Stimulated activated CD8-positive, alpha-beta memory T cell treated with anti-CD3 and anti-CD28 coated beads, Interleukin-7, amount 100 ng/mL, for 1 hour (primary cell): ENCODE measurements at places on chromosomes 16 and 17.

DNA sequence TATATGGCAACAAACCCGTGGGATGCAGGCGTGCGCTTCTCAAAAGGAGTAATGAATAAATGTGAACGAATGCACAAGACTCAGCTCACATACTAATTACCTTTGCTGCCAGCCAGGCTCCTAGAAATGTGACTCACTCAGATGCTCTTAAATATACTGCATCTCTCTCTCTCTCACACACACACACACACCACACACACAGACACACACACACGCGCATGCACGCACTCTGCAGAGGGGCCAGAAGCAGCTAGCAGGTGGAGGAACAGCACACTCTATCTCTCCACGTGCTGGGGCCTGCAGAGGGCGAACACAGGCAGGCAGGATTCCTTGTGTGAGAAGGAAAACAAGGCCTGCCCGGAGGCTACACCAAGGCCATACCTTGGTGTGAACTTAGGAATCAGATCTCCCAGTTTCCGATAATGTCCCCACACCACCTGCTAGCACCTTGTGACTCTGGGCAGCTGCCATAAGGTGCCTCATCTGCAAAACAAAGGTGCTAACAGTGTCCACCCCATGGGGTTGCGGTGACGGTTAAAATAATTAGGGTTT lies 5.3 kb downstream of the GPRC5B start:
- DNase-seq, result no peak

GRCh38 chr17:55273579-55274354 lies 9.0 kb downstream of the HLF start:
- DNase-seq, result no peak

DNA sequence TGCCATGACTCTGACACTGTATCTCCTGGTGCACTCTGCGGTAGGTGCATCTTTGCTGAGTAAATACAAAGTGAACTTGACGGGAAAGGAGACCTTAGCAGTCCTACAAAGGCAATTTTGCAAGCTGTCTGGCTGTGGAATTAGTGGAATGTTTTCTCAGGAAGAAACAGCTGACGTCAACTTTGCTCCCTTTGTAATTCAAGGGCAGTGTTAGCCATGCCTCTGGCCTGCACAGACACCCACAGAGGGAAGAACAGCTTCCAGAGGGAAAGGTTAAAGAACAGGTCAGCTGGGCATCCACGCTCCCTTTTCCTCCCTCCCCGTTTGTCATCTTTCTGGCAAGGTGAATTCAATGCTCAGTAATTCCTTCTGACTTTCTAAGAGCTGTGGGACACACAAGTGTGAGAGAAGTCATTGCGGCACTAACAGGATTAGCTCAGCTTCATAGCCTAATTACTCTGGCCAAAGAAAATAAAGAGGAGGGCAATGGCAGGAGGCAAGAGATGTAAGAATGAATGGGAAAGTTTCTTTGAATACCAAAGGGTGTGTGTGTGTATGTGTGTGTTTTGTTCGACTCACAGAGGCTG lies 476.9 kb upstream of the GOT2 start:
- DNase-seq, result no peak

DNA sequence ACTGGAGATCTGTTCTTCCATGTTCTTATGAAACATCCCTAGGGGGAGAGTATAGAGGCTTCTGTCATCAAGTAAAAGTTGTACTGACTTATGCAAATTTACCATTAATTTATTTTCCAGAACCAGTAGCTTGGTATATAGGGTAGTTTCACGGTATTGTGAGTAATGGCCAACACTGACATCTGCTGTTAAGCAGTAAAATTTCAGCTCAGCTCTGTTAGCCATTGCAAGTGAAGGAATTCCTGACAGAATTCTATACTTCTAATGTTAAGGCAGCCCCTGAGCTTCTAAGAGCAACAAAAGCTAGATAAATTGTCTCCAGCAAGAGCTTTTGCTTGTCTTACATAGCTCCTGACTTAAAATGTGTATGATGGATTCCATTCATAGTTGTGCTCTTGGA lies 613.5 kb upstream of the C16orf82 start:
- DNase-seq, result no peak

GRCh38 chr17:45368651-45369050 lies 51.8 kb upstream of the MAP3K14 start:
- DNase-seq, result no peak

- DNase-seq, result no peak
These were observed 1.2 kb downstream of the CACNA1G start for GRCh38 chr17:50561746-50562141.

GRCh38 chr17:5813357-5813756 lies 229.0 kb upstream of the NLRP1 start:
- DNase-seq, result no peak

DNA sequence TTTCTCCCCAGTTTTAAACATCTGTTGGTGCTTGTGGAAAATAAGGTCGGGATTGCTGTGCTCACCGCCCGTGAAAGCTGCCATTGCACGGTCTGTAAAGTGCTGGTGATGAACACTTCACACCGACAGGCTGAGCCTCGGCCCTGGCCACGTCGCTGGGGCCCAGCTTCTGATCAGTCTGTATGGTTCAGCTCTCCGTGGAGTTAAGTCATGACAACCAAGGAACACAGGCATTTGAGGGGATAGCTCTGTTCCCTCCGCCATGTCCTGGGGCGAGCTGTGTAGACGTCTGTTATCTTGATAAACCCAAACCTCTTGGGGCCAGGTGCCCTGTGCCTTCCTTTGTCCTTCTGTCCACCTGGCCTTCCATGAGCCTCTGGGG lies 110.6 kb downstream of the METRNL start:
- DNase-seq, result no peak

GRCh38 chr16:78122774-78123315 lies 23.4 kb downstream of the WWOX start:
- no peak for DNase-seq

GRCh38 chr17:73231395-73231794 lies 30.3 kb downstream of the CPSF4L start:
- DNase-seq, result no peak

DNA sequence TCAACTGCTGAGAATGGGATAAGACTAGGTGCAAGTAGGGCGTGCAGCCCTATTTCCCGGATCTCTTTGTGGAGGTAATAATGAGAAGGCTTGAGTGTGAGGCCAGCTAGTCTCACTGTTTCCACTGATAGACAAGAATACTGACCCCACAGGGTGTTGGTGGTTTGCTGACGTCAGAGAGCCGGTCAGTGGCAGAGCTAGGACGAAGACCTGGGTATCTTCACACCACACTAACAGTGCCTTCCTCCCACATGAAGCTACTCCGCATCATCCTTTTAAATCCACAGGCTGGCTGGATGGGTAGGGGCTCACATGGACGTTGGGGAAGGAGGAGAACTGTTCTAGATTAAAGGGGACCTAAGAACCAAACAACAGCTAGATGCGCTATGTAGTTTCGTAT lies 68.0 kb downstream of the ZFHX3 start:
- no peak for DNase-seq

GRCh38 chr17:48587276-48588073 lies 2.6 kb downstream of the HOXB3 start:
- no peak for DNase-seq

GRCh38 chr17:49969134-49969759 lies at the start of gene DLX4:
Gene DLX4, plus strand, starts transcription at chr17:49969190. Its CDS starts 279 bp downstream, at chr17:49969469.
- DNase-seq, result no peak

DNA sequence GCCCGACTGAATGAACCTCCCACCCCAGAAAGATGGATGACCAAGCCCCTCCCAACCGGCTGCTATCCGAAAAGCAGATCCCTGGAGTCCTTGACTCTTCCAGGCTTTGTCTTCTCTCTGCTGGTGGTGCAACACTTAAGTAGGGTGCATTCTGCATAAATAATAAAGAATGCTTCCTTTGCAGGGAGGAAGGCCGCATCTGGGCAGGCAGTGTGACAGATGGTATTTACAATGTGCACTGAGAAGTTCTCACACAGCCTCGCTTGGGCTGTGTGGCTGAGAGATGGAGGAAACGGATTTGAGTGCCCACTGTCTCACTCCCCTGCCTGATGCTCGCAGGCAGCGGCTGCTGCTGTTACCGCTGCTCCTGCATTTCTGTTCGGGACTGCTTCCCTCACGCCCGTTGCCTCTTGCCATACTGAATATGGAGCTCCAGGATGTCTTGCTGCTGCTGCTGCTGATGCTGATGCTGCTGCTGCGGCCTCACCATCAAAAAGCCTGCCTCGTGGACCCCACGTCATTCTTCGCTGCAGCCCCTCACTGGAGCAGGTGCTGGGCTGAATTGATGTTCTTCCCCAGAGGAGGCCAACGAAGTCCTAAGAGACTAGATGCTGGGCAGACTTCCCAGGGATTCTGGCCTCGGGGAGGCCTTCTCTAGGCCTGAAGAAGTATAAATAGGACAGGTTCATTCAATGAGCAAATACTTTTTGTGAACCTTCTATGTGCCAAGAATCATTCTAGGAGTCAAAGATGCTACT lies 7.1 kb upstream of the RHBDL3 start:
- no peak for DNase-seq

- DNase-seq, result no peak
These were observed 22.6 kb upstream of the WDR45B start for GRCh38 chr17:82670661-82671450.

GRCh38 chr16:13898233-13898632 lies 21.7 kb upstream of the ERCC4 start:
- DNase-seq, result no peak

- DNase-seq, result no peak
These were observed 27.8 kb upstream of the GOSR2 start for GRCh38 chr17:46895171-46895570.

DNA sequence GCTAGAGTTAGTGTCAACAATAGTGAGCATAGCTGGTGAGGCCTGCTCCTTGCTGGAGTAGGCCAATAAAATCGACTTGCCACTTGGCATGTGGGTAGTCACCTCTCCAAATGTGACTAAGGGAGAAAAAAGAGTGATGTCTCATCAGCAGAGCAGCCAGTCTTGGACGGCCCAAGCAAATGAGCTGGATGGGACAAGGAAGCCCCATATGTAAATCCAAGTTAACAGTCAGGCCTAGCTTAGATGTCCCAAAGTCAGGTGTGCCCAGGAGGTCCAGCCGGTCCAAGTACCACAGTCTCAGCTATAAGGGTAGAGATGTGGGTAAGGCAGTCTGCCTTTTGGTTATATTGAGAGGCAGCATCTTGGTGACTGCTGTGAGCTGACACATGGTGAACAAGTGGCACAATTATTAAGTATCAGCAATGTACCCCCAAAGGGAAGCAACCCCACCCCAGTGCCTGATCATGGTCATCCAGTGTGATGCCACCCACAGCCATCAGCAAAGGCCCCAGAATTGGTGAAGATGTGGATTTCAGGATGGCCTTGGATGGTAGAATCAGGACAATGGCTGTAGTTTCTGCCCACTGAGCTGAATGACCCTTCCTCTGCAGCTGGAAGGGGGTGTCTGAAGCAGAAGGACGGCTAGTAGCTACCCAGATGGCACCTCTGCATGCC lies 83.4 kb downstream of the TNFRSF13B start:
- no peak for DNase-seq

- DNase-seq, result no peak
These were observed at the start of gene ANKRD13B for GRCh38 chr17:29592850-29593551. Gene ANKRD13B, plus strand, starts transcription at chr17:29593132. Its CDS starts 490 bp downstream, at chr17:29593622.

GRCh38 chr16:50836121-50836621 lies 94.3 kb downstream of the CYLD start:
- DNase-seq, result no peak

- DNase-seq, result no peak
These were observed 2.0 kb upstream of the NDRG4 start for GRCh38 chr16:58497935-58498334.

DNA sequence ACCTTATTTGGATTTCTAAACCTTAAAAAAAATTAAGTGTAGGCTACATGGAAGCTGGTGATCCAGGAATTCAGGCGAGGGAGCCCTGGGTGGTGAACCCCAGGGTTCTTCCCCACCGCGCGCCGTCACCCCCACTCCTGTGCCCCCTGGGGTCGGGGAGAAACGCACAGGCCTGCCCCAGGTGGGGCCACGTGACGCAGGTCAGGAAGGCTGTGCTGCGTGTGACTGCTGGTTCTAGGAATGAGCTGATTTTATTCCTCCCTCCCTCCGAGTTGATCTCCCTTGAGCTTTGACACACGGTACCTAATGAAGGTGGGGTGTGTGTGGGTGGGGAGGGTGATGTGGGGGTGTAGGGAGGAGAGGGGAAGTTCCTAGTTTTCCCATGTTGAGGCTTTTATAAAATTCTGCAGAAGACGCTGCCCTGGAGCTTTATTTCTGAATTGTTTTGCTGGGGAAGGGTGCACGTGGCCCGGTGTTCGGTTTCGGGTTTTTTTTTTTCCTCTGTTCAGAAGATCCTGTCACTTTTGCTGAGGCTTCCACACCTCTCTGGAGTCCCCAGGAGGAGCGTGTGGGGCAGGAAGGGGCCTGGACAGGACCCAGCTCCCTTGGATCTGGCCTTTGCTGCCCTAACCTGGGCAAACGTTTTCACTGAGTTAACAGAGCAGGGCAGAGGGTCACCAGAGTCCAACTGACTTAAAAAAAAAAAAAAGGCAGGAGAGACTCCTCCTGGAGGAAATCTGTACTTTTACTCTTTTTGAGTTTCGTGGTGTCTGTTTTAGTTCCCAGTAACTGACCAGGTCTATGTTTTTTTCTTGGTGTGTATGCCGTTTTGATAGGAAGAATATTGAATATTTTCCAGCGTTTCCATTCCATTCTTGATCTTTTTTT lies 55.8 kb upstream of the GSE1 start:
- no peak for DNase-seq

DNA sequence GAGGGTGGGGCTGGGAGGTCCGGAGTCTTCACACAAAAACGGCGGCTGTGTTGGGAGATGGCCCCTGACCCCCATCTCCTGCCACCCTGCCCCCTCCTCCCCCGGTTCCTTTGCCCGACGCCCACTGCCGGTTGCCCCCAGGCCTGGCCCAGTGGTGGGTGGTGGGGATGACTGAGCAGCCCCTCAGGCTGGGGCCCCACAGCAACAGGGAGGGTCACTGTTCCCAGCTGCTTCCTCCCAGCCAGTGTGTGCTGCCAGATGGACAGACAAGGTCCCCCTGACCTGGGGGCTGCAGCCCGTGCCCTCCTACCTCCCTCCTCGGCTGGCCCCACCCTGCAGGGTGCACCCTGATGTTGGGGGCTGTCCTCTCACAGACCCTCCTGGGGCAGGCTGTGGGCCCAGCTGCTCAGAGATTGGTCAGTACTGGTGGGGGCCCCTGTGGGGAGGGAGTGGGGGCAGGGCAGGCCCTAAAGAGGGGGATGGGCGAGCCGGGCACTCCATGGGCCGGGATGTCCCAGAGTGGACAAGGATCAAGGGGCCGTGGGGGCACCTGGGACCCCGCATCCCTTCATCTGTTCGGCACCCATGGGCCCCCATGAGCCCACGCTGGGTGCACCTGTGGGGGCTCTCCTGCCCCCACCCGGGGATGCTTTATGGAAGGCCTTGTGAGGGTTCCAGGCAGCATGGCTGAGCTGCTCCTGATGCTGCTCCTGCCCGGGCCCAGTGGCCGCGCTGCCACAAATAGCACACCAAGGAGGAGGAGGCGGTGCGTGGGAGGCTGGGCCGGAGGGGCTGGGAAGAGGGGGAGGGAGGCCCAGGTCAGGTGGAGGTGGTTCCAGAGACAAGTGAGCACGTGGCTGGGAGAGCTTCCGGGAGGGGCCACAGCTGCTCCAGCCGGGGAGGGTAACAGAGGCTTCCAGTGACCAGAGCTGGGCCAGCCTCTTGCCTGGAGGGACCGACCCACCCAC lies 5.1 kb downstream of the C1QTNF8 start:
- no peak for DNase-seq

GRCh38 chr17:76597156-76598003 lies 11.7 kb upstream of the ST6GALNAC2 start:
- DNase-seq, result no peak
